T-helper 1 cell (primary cell): ENCODE measurements at places on chromosomes 3 and 15.

DNA sequence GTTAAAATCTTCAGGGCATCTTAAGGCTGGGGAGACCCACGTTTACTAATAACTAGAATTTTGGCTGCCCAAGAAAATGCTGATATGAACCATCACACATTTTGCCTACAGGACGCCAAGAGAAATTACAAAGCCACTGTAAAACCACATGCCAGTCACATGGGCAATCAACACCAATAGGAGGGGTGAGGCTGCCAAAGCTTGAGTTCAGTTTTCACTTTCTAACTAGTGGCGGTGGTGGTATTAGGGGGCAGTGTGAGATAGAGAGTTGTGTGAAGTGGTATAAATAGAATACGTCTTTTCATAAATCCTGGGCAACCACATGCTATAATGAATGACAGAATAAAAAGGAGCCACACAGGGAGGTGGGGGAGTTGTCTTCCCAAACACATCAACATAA is 147.3 kb downstream of the WNT5A start:
- no peak for DNase-seq

DNA sequence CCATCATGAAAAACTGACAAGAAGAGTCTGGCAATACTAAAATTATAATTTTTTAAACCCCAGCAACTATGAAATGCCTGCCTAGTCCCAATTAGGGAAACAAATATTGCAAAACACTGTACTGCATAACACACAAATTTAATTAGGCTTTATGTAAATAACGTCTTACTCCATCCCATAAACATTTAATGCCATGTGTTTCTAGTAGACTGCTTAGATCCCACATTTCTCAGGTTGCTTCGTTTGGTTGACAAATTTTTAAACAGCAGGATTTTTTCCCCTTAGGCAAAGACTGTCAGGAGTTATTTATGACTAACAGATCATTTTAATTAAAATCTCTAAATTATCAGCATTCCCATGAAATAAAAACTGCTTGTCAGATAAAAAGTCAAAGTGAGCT is 29.9 kb downstream of the EIF2AK4 start:
- DNase-seq, result no peak

GRCh38 chr3:123116116-123116515 is 49.3 kb downstream of the PDIA5 start:
- no peak for DNase-seq

- no peak for DNase-seq
These were observed 295.5 kb downstream of the LPP start for GRCh38 chr3:188449421-188449820.

GRCh38 chr15:94844538-94845389 is 613.4 kb downstream of the MCTP2 start:
- no peak for DNase-seq

DNA sequence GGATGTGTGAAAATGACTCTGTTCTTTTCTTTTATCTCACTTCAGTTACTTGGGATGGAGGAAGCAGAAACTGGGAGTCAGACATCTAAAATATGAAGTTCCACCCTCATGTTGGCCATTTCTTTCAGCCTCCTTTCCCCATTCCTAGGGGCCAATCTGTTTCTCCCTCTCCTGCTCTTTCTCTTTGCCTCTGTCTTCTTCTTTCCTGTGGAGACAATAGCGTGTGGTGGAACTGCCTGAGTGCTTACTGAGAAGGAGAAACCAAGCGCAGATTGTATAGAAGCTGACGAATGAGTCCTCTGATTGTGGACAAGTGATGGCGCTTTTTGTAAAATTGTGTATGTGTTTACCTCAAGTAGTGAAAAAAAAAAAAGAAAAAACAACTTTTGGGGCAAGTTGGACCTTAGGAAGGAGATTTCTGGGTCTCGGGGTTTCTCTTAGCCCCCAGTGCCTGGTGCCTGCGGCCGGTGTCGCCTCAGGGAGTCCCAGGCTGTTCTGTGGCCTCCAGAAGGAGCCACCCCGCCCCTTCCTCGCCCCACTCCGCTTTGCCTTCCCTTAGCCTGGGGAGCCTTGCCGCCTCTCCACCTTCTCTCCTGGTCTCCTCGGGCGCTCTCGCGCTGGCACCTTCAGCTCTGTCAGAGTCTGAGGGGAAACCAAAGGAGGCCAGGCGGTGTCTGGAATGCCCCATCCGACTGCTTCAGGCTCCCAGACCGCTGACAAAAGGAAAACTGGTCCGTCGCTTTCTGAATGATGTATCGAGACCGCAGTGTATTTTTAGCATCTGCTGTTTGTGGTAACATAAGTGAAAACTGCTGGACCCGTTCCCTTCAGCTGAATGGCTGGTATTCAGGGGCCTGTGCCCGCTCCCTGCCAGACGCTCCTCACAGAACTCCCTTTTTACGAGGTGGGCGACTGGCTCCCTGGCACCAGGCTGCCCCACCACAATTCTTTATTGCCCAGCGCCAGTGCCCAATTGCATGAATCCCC is 30.1 kb downstream of the SCG5 start:
- no peak for DNase-seq

- DNase-seq, result no peak
These were observed 352.1 kb upstream of the AZI2 start for GRCh38 chr3:28700728-28701127.

GRCh38 chr3:174318181-174318580 is 541.0 kb upstream of the NAALADL2 start:
- DNase-seq, result no peak

- no peak for DNase-seq
These were observed 1.2 kb downstream of the NKIRAS1 start for GRCh38 chr3:23915537-23916108.

DNA sequence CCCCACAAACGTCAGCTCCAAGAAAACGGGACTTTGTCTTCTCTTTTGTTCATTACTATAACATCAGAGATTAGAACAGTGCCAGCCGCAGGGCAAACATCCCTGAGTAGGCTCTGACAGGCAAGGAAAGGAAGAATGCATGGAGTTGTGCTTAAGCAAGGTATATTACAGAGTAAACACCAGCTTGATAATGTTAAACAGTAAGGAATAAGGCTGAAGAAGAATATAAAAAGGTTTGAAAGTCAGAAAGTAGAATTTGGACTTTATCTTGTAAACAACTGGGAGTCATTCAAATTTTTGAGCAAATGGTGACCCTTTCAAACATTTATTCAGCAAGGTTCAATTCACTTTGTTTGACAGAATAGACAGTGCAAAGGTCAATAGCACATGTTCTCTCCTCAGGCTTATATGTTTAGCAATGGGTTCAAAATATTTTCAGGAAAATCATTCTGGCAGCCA is 11.0 kb downstream of the GABPB1 start:
- no peak for DNase-seq

DNA sequence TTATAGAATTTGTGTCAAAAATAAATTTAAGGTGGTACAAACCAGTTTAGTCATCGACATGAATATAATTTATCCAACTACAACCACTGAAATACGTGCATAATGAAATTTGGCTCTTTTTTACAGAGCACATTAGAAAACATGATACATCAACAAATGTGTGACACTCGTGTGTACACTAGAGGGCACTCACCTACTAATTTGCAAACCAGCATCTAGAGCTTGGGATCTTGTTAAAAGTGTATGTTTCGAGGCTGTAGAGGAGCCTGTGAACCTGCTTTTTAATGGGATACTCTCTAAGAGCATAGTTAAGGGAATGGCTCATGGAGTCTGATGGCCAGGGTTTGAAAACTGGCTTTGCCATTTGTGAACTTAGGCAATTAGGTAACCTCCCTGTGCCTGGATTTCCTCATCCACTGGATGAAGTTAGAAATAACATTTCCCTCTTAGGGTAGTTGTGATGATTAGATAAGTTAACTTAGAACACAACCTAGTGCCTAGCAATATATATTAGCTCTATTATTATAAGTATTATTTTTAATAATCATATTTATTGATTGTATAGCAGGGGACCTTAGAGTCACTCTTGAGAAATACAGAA is 8.8 kb upstream of the CPOX start:
- no peak for DNase-seq

DNA sequence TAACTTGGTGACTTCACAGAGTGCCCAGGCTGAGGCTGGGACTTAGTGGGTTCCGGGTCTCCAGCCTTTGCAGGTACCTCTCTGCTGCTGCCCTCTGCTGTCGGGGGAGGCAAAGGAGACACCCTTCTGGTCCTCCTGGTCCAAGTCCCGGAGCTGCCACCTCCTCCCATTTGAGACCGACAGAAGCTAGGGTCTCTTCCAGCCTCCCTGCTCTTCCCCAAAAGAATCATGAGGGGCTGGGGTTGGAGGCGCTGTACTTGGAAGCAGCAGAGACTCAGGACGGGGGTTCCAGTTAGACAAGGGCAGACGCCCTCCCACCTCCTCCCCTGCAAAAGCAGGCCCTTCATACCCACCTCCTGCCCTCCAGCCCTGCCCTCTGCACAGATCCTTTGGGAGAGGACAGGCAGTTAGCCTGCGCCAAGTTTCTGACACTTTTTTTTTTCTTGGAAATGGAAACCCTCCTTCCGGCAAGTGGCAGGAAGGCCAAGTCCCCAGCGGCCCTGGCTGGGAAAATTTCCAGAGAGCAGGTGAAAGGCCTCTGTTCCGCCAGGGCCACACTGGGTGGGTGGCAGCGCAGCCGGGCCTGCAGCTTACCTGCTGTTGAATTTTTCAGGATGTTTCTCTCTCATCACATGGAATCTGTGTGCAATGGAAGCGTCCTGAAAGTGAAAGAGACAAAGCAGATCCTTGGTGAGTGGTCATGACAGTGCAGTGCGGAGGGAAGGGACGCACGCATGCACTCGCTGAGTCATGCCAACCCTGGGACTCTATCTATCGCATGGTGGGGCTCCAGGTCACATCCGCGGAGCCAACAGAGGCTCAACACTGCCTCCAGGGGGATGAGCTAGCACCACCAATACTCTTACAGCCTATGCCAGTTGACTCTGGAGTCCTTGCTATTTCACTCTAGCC is 119.9 kb downstream of the DGKG start:
- DNase-seq, result no peak

DNA sequence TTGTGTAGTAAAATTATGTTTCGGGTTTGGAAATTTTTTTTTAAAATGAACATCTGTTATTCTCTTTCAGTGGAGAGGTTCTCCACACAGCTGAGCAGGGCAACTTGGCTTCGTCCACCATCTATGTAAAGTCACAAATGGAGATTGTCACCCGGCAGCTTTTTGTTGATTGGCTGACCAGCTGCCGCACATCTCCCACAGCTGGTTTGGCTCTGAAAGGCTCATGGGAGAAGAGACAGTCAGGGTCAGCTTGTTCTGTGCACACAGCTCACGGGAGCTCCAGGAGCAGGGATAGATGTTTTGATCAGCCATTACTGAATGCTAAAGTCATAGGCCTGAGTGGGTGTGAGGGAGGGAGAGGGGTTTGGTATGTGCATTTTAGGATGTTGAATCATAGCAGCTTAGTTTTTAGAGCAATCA is 12.9 kb upstream of the CCDC80 start:
- DNase-seq, result no peak

DNA sequence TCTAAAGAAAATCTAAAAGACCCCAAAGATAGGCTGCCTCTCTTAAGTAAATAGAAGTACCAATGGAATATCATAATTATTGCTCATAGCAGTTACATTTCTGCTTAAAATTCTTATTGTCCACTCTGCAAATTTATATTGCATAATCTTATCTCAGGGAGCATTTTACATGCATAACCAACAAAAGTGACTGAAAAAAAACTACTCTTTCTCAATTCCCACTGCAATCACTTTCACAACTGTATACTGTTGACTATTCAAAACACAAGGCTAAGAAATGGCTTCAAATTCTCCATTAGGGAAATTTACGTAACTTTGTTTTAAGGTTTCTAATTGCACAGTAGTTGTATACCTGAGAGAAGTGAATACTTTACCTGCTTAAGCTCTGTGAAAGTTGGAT is 56.3 kb downstream of the HMG20A start:
- DNase-seq, result no peak

DNA sequence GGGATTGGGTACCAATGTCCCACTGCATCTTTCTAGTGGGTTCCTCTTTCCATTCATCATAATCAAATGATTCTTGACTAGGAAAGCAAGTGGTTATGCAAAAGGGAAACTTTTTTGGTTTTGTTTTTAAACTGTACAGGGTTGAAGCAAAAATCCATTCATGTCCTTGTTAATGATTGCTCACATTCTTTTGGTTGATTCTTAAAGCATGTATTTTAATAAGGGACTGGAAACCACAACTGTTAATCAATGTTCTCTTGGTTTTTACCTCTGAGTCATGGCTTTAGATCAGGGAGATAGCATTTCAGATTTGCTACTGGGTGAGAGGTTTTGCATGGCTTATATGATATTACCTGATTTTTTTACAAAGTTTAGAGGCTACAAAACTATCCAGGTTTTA is 371.7 kb upstream of the RGMA start:
- no peak for DNase-seq

DNA sequence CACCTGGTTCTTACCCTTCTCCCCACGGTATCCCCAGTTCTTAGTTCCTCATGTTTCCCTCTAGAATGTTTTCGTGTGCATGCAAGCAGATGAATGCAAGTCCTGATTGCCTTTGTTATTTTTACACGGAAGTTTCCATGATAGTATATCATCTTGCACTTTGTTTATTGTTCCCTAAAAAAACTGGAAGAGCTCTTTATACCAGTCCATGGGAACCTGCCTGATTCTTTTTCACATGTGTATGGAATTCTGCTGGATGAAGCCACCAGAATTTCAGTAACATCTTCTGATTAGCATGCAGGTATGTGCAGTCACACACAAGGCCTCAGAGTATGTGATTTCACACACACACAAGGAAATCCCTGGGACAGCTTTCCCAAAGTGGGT is 16.0 kb upstream of the LRRK1 start:
- no peak for DNase-seq

DNA sequence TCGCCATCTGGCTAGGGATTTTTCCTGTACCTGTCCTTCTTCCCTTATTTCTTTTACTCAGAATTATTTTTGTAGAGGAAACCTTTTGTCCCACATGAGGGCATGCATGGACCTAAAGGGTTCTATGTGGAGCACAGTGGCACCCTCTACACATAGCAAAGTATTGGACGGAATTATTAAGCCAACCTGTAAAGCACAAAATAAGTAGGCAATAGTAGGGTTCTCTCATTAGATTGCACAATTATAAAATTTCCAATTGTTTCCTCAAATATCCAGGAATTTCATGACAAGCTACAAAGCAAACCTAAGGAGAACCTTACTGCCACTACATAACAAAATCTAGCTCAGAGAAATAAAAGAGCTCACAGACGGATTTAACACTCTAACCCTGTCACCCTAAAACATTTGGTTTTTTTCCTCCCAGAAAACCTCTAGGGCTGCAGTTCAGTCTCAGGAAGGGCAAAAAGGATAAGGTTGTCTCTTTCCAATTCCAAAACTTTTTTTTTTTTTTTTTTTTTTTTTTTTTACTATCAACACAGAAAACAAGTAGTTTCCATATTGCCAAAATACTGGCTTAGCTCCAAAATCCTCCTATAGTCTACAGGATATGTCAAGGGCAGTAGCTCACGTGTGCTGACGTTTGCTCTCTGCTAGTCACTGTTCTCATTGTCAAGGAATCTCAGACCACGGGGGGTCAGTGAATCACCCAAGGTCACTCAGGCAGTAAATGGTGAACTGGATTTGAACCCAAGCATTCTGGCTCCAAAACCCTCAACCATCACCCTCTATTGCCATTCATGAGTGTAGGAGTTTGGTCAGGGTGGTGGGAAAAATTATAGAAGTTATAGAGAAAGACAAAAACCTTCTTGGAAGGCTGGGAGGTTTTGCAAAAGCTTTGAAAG is 52.3 kb downstream of the NCEH1 start:
- no peak for DNase-seq

GRCh38 chr3:13229273-13229949 is 156.2 kb upstream of the IQSEC1 start:
- no peak for DNase-seq

GRCh38 chr3:105355408-105356061 is 11.2 kb upstream of the ALCAM start:
- no peak for DNase-seq

- DNase-seq, result no peak
These were observed 49.5 kb downstream of the CLDN1 start for GRCh38 chr3:190272747-190273146.

- no peak for DNase-seq
These were observed 53.5 kb upstream of the DCBLD2 start for GRCh38 chr3:98954791-98955604.
